T-helper 1 cell (primary cell): ENCODE measurements at places on chromosomes 7 and 10.

DNA sequence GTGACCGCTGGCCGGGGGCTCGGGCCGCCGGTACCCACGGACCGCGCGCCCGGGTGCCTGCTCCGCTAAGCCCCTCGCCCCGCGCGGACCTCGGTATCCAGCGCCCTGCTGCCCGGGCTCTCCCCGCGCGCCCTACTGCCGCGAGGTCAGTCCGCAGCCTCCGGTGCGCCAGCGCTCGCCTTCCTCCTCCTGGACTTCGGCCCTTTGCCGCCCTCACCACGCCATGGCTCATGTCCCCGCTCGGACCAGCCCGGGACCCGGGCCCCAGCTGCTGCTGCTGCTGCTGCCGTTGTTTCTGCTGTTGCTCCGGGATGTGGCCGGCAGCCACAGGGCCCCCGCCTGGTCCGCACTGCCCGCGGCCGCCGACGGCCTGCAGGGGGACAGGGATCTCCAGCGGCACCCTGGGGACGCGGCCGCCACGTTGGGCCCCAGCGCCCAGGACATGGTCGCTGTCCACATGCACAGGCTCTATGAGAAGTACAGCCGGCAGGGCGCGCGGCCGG lies 483 bp downstream of the GDF10 start:
- no peak for DNase-seq

DNA sequence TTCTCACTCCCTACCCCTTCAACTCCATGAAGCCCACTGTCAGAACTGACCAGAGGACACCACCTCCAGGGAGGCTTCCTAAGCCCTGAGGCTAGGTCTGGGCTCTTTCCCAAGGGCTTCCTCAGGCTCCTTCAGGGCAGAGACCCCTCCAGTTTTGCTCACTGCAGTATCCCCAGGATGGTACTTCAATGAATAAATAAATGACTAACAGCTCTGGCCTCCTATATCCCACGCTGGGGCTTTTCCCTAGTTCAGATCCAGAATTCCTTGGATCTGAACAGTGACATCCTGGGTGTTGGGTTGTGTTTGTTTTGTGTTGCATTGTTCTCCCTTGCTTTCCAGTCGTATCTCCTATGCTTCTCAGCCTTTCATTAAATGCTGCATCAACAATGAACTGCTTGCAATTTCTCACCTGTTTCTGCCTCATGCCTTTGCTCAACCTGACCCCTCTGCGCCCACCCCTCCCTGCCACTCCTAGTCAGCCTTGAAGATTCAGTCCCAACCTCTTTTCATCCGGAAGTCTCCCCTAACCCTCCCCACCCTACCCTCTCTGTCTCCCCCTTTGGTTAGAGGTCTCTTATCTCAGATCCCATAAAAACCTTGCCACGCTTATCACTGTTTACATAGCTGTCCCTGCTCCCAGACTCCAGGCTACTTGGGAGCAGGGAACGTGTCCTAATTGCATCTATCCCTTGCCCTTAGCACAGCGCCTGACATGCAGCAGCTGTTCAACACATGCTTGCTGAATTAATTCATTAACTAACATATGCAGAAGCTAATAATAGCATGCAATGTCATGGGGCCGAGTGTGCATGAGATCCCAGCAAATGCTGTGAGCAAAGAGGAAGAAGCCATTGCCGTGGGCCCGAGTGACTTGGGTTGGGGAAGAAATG lies 41.7 kb downstream of the PPP1R3C start:
- no peak for DNase-seq

DNA sequence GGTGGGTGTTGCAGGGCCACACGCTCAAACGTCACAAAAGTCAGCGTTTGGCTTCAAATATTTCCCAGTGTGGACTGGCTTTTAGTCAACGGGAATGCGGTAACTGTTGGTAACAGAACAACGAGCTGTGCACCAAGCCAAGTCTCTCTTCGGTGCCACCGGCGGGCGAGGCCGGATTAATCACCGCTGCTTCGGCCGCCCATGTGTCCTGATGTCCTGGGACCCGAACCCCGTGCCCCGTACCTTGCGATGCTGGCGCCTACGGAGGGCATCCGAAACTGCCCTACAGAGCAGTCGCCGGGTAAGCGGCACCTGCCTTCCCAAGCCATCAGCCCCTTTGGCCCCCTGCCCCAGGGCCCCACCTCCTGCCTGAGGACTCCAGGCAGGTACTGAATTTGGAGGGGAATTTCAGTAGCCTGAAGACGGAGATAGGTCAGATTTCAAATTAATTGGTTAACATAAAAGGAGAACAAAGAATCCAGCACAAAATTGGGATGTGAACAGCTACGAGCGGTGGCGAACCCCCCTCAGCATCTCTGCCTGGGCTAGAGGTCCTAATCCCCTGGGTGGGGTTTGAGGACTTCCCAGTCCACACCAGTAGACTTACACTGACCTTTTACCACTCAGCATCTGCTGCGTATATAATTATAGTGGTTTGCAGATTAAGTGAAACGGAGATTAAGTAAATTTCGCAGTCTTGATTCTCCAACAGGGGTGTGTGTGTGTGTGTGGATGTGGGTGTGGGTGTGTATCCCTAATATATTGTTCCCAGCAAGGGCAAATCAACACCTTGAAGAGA lies at the start of gene LRRC72:
LRRC72 (plus strand) TSS at position 84 of the 799 bp plus-strand sequence; CDS start at position 212, 128 bp downstream.
- no peak for DNase-seq

DNA sequence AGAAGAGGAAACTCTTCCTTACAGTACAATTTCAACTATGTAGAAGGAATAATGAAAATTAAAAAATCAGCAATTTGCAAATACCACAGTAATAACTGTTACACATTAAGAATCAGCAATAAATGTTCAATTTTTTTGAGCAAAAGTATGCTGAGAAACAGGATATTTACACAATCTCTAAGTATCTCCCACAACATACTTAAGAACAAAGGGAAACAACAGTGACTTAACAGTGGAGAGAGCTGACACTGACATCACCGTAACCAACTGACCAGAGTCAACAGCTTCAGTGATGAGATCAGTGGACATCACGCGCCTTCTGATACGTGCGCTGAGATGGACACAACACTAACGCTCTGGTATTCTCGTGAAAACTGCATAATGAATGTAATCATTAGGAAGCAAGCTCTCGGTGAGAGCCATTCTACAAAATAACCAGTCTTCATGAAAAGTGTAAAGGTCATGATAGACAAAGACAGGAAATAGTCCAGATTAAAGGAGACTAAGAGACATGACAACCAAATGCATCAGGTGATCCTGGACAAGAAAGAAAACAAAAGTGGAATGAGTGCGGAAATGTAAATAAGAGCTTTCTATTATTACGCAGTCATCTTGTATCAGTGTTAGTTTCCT lies 82.6 kb downstream of the PIP4K2A start:
- DNase-seq: no peak

- DNase-seq: no peak
Measured at GRCh38 chr7:105776068-105776790, 100.2 kb downstream of the ATXN7L1 start.
